ENCODE measurements at places on chromosomes 1 and 21. TPM values are rescaled to one million over a fixed set of nuclear protein-coding genes. Genes with fewer than 3 reads are reported as not detected.

The FAM229A gene
- 10.6 TPM for polyA plus RNA-seq

The RNF186 gene
- 0.27 TPM for polyA plus RNA-seq

The ABCG1 gene
- polyA plus RNA-seq = 9.4 TPM

The KCNAB2 gene
- 4.4 TPM for polyA plus RNA-seq

The RNU1-2 gene
- 2.1 TPM for polyA plus RNA-seq

The GPR25 gene
- not detected for polyA plus RNA-seq

The RGS13 gene
- not detected for polyA plus RNA-seq

The TMPRSS15 gene
- polyA plus RNA-seq = 0.32 TPM

The SHISAL2A gene
- polyA plus RNA-seq = 1.2 TPM

The SYPL2 gene
- 13.8 TPM for polyA plus RNA-seq

The OR14K1 gene
- polyA plus RNA-seq = not detected

The PKNOX1 gene
- 30.9 TPM for polyA plus RNA-seq

The MYOG gene
- 0.17 TPM for polyA plus RNA-seq

The SZRD1 gene
- 133 TPM for polyA plus RNA-seq

The MTARC1 gene
- 17.8 TPM for polyA plus RNA-seq

The CDC20 gene
- 34.3 TPM for polyA plus RNA-seq

The MIB2 gene
- 90.7 TPM for polyA plus RNA-seq

The GJC2 gene
- 0.88 TPM for polyA plus RNA-seq

The CD1D gene
- polyA plus RNA-seq = 5.5 TPM

The PRXL2B gene
- 37.4 TPM for polyA plus RNA-seq

The KRTAP21-2 gene
- polyA plus RNA-seq = not detected

The MYBPH gene
- polyA plus RNA-seq = 0.28 TPM

The LAMC2 gene
- 8.6 TPM for polyA plus RNA-seq

The AADACL3 gene
- not detected for polyA plus RNA-seq

The FNBP1L gene
- 109 TPM for polyA plus RNA-seq

The HENMT1 gene
- polyA plus RNA-seq = 12.1 TPM
